ENCODE measurements at places on chromosomes 16 and 17. TPM values are rescaled to one million over a fixed set of nuclear protein-coding genes. Genes with fewer than 3 reads are reported as not detected.

RSKR gene
- total RNA-seq, result 59.8 TPM

TEX19 gene
- total RNA-seq, result not detected

AIPL1 gene
- not detected for total RNA-seq

KRTAP17-1 gene
- total RNA-seq, result not detected

OR3A3 gene
- not detected for total RNA-seq

KCNH6 gene
- 0.93 TPM for total RNA-seq

GNG13 gene
- total RNA-seq, result 5.6 TPM

HOXB4 gene
- total RNA-seq, result not detected

SLC25A19 gene
- total RNA-seq, result 20.5 TPM

C16orf74 gene
- 2.2 TPM for total RNA-seq

PIGS gene
- total RNA-seq, result 55.4 TPM

MYH2 gene
- not detected for total RNA-seq

RPS15A gene
- 213 TPM for total RNA-seq

TUBG2 gene
- total RNA-seq, result 85.1 TPM

PNMT gene
- total RNA-seq, result 8.0 TPM

FBXW10 gene
- 0.20 TPM for total RNA-seq

PPL gene
- 28.7 TPM for total RNA-seq

MTSS2 gene
- 378 TPM for total RNA-seq

KRT31 gene
- 1.4 TPM for total RNA-seq

INCA1 gene
- total RNA-seq, result 2.8 TPM

DNAAF8 gene
- 1.4 TPM for total RNA-seq

BCO1 gene
- 0.57 TPM for total RNA-seq

MMP28 gene
- total RNA-seq, result 5.4 TPM

SOST gene
- not detected for total RNA-seq

ATP6V0A1 gene
- total RNA-seq, result 260 TPM

NUPR1 gene
- 20.5 TPM for total RNA-seq

HSPB9 gene
- not detected for total RNA-seq

TMEM92 gene
- total RNA-seq, result not detected

HEATR9 gene
- total RNA-seq, result not detected

HBA1 gene
- 77.4 TPM for total RNA-seq

RMI2 gene
- total RNA-seq, result 4.8 TPM

SNX20 gene
- 2.5 TPM for total RNA-seq

IGFALS gene
- total RNA-seq, result 2.1 TPM

PRSS8 gene
- not detected for total RNA-seq

TBX2 gene
- total RNA-seq, result 4.9 TPM

AANAT gene
- total RNA-seq, result not detected

MGRN1 gene
- 125 TPM for total RNA-seq

TP53TG3 gene
- not detected for total RNA-seq

EFTUD2 gene
- 117 TPM for total RNA-seq

CCDC200 gene
- 1.4 TPM for total RNA-seq

KRT15 gene
- not detected for total RNA-seq

MC1R gene
- 4.1 TPM for total RNA-seq

SEZ6L2 gene
- 130 TPM for total RNA-seq

CPPED1 gene
- 10.6 TPM for total RNA-seq

RNF151 gene
- not detected for total RNA-seq

ROGDI gene
- total RNA-seq, result 146 TPM

TSPAN10 gene
- total RNA-seq, result 0.70 TPM

CCNF gene
- 7.5 TPM for total RNA-seq

ENO3 gene
- 8.1 TPM for total RNA-seq

PRSS22 gene
- not detected for total RNA-seq

B9D1 gene
- total RNA-seq, result 28.6 TPM

HP gene
- 2.5 TPM for total RNA-seq

GPS2 gene
- total RNA-seq, result 94.2 TPM

HIRIP3 gene
- 27.3 TPM for total RNA-seq

FBXL16 gene
- 484 TPM for total RNA-seq

CCL8 gene
- not detected for total RNA-seq

KRT222 gene
- total RNA-seq, result 44.9 TPM

MMP25 gene
- total RNA-seq, result 0.57 TPM

SLFN12 gene
- total RNA-seq, result 4.3 TPM

TEKT3 gene
- total RNA-seq, result 2.8 TPM

All from dorsolateral prefrontal cortex (tissue), 122 donors.